AG04449 (cell line): ENCODE measurements at places on chromosomes 11 and 22.

GRCh38 chr11:109971184-109971523 is 122.0 kb upstream of the ZC3H12C start:
- peak; percentile 14 for DNase-seq

DNA sequence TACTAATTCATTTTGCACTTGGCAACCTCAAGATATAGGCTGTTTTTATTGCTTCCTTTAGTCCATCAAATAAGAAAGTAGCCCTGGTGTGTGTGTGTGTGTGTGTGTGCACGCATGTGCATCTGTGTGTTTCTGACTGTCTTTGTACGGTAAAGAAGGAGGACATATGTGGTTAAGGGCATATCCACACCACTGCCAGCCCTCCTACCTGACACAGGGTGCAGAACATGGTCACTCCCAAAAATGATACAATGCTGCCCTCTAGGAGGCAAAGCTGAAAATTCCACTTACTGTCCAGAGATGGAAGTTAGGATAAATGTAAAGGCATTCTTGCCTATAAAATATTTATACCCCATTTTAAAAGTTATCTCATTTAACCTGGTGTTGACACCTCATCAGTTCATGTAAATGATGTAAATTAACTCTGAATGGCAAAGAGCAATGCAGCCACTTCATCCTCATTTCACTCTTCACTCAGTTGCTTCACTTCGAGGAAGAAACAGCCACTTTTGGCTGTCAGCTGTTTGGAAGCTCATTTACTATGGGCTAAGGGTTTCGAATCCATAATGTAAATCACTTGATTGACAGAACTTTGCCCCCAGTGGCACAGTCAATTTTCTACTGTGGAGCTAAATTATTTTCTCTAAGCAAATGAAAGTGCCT is 83.1 kb upstream of the MTNR1B start:
- peak; percentile 16 for DNase-seq

DNA sequence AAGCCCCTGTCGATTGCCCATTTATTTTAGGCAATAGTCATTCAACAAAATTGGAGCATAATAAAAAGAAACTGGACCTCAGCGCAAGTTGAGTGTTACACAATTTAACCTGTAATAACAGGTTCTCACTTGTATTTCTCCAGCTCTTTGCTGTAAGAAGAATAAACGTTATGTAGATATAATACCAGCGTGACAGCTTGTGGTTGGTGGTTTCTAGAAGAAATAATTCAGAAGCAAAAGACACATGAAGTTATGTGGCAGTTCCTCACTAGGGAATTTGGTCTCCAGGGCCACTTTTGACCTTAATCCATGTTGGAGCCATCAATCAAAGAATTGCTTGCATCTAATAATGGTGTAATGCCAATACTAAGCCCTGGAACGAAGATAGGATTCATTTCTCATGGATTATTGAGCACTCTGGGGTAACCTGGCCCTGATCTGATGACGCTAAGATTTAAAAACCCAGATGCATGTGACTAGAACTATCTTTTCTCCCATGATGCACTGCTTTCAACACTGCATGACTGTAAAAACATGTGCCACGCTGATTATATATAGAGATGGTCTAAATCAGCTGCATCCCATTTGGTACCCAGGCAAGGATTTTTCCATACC is 129.7 kb upstream of the LDLRAD3 start:
- DNase-seq = no peak

DNA sequence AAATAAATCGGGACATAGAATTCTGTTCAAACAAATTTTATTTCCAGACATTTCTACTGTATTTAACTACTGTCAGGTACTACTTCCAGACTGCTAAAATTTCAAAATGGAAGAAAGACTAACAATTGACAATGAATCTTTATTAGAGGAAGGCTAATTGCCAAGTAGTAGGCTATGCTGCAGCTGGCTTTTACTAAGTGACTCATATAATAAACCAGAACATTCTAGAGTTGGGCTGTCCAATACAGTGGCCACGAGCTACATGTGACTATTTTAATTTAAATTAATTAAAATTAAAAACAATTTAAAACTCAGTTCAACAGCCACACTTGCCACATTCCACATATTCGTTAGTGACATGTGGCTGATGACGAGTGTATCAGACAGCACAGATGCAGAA is 27.6 kb downstream of the CHKA start:
- no peak for DNase-seq

DNA sequence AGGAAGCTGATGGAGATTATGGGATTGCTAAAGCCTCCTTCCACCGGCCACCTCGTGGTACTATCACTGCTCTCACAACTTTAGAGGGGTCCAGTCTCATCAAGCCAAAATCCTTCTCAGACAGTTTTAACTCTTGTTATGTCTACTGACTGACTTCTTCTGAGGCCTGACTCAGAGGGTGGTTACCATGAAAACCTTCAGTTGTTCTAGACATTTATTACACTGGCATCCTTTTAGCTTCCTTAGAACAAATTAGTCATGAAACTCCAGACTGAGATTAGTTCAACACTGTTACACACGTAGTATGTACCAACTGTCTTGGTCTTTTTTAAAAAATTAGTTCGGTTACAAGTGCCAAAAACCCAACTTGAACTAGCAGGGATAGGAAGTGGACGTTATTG is 7.5 kb downstream of the DIXDC1 start:
- DNase-seq = peak; percentile 77

DNA sequence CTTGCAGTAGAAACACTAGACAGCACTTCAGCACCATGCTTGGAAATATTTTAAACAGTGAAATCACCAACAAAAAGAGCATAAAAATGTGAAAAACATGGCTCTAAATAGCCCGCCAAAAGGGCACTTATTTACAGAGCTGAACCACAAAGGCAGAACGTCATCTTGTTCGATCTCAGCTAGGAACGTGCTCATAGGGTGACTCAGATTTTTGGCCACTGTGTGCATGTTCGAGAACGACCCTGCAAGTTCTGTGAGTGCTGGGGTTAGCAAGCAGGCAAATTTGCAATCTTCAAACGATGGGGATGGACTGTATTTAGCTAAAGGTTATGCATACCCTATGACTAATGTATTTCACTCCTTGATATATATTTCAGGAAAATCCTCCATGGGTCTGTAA is 30.6 kb downstream of the OR2AT4 start:
- DNase-seq = no peak

DNA sequence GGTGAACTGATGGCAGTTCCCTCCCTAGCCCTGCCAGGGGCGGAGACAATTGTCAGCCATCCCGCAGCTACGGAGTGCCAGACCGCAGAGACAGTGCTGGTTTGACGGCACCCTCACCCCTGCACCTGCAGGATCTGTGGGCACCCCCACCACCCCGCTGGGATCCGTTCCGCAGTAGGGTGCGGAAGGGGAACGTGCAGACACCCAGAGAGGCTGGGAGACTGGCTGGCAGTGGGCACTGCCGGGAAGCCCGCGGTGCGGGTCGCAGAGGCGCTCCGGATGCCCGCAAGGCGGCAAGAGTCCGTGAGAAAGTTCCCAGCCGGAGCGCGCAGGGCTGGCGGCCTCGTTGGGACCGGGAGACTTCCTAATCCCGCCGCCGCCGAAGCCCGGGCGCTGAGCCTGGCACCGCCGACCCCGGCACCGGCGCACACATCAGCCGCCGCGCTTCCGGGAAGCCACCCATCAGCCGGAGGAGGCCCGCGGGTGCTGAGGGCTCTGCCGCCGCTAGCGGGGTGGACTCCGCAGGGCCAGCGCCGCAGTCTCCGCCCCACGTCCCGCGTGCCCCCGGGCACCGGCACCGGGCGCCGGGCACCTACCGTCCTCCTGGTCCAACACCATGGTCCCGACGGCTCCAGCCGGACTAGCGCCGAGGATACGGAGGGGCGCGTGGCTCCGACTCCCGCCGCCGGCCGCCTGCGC is 4.3 kb upstream of the LMO1 start:
- no peak for DNase-seq

DNA sequence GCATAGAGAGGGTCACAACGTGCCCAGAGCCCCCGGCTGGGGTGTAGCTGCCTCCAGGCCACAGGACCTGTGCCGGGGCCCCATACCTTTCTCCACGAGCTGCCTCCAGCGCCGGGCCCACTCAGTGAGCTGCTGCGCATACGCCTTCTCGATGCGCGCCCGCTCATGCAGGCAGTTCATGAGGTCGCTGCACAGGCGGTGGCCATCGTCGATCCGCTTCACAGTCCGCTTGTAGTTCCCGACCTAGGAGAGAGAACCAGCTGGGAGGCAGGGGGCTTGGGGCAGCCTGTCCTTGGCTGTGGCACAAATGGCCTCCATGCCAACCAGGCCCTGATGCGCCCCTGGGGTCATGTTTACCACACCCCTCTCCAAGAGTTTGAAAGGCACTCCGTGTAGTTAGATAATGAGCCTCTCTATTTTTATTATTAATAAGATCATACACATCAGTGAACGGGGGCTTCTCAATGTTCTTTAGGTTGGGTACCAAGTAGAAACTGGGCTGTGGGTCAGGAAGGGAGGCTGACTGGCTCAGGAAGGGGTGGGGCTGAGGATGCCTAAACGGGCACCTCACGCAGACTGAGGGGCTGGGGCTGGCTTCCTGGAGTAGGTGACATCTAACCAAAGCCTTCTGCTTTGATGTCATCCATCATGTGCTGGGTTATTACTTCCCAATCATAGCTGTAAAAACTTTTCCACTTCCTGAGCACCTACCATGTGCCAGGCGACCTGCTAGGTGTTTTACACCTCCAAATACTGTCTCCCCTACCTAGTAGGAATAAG is 36.5 kb upstream of the ARFGAP3 start:
- DNase-seq = no peak
